ENCODE measurements at places on chromosomes 7 and 10.

DNA sequence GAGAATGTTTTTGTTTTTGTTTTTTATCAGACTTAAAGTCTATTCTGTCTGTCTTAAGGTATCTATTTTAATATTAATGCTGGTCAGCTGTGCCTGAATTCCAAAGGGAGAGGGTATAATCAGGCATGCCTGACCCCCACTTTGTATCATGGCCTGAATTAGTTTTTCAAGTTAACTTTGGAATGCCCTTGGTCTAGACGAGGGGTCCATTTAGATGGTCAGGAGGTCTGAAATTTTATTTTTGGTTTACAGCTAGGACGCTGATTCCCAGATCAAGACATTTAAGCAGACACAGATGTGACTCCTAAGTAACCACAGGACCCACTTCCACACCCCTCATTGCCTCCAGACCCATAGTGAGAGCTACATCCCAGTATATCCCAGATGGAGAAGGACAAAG, 189.5 kb downstream of the ARHGAP12 start:
- DNase-seq: no peak

GRCh38 chr7:139423091-139423490, 60.4 kb downstream of the KLRG2 start:
- no peak for DNase-seq

- DNase-seq: no peak
These were observed 169.6 kb downstream of the MTERF1 start for GRCh38 chr7:91710881-91711280.

- peak; percentile 59 for DNase-seq
These were observed 36.7 kb downstream of the PFKFB3 start for GRCh38 chr10:6239213-6239991.

- DNase-seq: no peak
These were observed 439.6 kb downstream of the CALN1 start for GRCh38 chr7:71972534-71972933.

- no peak for DNase-seq
These were observed 6.9 kb downstream of the HNRNPA2B1 start for GRCh38 chr7:26193432-26194207.

GRCh38 chr7:97620495-97620894, 111.4 kb upstream of the TAC1 start:
- no peak for DNase-seq

- DNase-seq: no peak
These were observed 364.2 kb downstream of the AUTS2 start for GRCh38 chr7:69962186-69963065.

- no peak for DNase-seq
These were observed 358.2 kb upstream of the NPVF start for GRCh38 chr7:25586513-25586912.

DNA sequence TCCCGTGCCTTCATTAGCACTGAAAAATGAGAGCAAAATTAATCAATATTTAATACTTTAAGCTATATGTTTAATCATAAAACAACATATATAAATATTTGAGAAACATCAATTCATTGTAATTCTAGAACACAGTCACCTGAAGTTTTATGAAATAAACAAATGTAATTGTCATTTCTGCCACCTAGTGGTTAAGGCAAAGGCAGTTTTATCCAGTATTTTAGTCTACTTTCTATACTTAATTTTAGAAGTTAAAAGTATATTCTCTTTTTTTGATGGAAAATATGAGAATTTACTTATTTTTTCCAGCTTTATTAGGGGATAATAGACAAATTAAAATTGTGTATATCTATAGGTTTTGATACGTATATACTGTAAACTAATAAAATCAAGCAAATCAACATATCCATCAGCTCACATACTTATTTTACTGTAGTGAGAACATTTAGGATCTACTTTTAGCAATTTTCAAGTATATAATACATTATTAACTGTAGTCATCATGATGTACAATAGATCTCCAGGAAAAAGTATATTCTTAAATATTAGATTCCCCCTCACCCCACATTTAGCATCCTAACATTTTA, 16.9 kb downstream of the PCGF6 start:
- no peak for DNase-seq

GRCh38 chr10:103776878-103777591, 78.3 kb downstream of the SH3PXD2A start:
- DNase-seq: no peak
